Aorta (tissue), 5 donors: ENCODE measurements at places on chromosomes 5 and 9. TPM values are rescaled to one million over a fixed set of nuclear protein-coding genes. Genes with fewer than 3 reads are reported as not detected.

DNA sequence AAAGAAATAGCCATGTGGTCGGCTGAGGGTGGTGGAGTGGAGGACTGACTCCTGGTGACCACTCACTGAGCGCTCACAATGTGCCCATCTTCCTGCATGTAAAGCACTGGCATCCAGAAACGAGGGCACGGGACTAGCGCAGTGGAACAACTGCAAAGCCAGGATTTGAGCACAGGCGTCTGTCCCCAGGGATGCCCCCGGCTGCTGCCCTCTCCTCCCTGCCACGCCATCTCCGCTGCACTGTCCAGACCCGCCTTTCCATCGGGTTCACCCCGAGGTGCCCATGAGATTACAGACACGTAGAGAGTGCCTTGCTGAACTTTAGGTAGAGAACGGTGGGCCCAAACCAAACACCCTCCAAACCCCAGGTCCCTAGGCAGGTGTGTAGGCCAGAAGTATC is 44.7 kb downstream of the PRRT1B start:
- DNase-seq = no peak

GRCh38 chr9:2655411-2655901 is 33.9 kb downstream of the VLDLR start:
- no peak for DNase-seq

- DNase-seq = no peak
Observed at GRCh38 chr9:19136129-19136528, 8.8 kb upstream of the PLIN2 start.

PLK2 gene
- 42.8 TPM for total RNA-seq

GPR150 gene
- not detected for total RNA-seq
